Activated T-cell treated with anti-CD3 and anti-CD28 coated beads, Interleukin-2, amount 50 U/mL, for 4 hours (primary cell): ENCODE measurements at places on chromosomes 16 and 17.
A peak's percentile ranks its signal among the peaks of the same experiment; 100 is the strongest.

- DNase-seq, result no peak
Measured at GRCh38 chr16:2776500-2777139, 460 bp downstream of the ELOB start.

DNA sequence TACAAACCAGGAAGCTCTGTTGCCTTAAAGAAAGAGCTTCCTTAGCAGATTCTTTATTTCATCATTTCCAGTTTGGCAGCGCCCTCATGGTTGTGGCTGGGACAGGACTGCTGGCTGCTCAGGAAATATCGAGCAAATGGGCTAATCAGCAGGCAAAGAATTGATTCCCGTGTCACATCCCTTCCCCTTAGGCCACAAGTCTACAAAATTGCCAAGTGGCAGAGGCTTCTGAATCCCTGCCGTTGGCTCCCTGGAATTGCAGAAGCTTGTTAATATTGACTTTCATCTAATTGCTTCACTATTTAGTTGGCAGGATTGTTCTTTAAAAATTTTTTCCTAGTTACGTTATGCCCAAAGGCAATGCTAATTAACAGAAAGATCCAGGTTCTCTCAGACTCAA is 456.3 kb upstream of the ERCC4 start:
- no peak for DNase-seq

GRCh38 chr16:89290887-89291286 is 73.4 kb downstream of the ZNF778 start:
- DNase-seq, result no peak

GRCh38 chr17:51598824-51599223 is 338.5 kb downstream of the UTP18 start:
- DNase-seq, result no peak

DNA sequence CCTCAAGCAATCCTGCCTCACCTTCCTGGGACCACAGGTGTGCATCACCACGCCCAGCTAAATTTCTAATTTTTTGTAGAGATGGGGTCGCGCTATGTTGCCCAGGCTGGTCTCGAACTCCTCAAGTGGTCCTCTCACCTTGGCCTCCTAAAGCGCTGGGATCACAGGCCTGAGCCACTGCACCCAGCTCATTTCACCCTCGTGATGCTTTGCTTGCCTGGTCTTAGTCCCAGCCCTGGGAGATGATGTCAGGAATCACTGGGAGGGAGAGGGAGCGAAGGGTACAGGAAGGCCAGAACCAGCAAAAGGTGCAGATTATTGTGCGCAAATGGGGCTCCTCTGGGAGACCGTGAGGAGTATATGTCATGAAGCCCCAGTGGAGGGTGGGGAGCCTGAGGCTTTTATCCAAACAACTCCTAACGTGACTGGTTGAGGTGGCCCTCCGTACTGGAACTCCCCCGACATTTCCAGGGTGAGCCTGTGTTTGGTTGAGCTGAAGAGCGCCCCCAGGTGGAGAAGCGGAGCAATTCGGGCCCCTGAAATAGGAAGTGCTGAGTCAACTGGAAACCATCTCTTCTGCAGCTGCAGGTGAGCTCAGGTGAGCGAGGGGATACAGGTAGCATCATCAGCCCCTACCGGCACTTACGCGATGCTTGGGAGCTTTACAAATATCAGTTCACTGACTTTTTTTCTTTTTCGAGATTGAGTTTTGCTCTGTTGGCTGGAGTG is 41.2 kb upstream of the HAPSTR1 start:
- DNase-seq, result no peak

GRCh38 chr17:78112518-78113471 is 15.8 kb downstream of the TMC6 start:
- DNase-seq, result peak; percentile 81

- no peak for DNase-seq
Measured at GRCh38 chr16:11273721-11274324, 394 bp upstream of the PRM3 start.

- DNase-seq, result no peak
Measured at GRCh38 chr17:50598487-50598886, 36.2 kb upstream of the ABCC3 start.

DNA sequence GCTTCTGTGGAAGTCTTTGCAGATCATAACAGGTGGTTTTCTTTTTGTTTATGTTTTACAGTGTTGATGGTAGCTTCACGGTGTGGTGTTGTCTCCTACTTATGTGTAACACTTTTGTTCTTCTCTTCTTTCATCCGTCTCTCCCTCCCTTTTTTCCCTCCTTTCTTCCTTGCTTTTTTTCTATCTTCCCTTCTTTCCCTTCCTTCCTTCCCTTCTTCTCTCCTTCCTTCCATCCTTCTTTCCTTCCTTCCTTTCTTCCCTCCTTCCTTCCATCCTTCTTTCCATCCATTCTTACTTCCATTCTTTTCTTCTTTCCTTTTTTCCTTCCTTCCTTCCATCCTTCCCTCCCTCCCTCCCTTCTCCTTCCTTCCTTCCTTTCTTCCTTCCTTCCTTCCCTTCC is 31.4 kb downstream of the IRX5 start:
- DNase-seq, result no peak

- DNase-seq, result no peak
Measured at GRCh38 chr17:33657181-33657580, 364.1 kb upstream of the ASIC2 start.

DNA sequence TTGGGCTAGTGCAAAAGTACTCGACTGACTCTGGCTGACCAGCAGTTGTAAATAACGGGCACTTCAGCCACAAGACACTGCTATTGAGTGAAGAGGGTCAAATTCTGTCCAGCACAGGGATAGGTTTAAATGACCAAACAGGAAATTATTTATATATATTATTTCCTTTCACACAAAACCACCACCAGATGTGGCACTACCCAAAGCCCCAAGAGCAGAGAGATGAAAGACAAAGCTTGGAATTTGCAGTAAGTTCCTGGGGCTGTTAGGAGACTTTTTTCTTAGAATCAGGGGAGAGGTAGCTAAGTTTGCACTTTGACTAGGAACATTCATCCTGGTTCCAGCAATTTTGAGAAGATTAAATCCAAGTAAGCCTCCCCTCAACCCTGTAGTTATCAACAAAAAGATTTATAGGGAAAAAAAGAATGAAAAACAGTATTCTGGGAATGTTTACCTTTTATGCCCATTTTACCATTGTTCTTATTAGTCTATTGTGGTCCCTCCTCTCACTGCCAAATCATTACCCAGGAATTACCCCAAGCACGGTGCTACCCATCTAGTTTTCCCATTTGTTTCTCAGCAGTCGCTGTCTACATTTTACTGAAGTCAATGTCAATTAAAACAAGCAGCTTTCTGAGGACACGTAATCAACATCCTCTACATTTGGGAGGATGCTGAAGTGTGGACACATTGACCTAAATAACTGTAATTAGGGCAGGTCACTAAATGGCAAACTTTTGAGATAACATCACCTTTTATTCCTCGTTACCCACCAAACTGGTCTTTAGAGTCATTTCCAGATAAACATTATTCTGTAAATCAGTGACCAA is 43.5 kb downstream of the GRB7 start:
- no peak for DNase-seq

GRCh38 chr16:85828166-85828565 is 28.7 kb downstream of the COX4I1 start:
- no peak for DNase-seq

- DNase-seq, result no peak
Measured at GRCh38 chr17:17155568-17155967, 50.6 kb downstream of the PLD6 start.

DNA sequence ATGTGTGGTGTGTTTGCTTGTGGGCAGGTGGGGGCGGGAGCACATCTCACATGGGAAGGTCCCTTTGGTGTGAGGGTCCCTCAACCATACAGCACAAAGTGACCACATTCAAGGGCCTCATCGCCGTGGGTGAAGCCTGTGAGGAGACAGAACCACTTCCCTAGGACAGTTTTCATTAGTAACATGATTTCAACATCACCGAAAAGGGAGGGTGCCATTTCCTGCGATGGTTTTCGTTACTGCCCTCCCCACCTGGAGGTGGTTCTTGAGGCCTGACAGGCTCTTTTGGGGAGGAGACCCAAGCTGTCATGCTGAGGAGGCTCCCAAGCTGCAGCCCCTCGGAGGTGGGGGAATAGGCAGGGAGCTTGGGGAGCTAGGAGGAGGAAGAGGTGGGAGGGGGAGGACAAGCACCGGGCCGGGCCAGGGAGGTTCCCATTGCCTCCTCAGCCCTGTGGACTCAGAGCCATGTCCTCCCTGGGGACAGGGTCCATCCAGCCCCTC is 9.5 kb downstream of the CD300LB start:
- DNase-seq, result no peak

- no peak for DNase-seq
Measured at GRCh38 chr17:74386386-74386785, 19.1 kb downstream of the GPR142 start.

DNA sequence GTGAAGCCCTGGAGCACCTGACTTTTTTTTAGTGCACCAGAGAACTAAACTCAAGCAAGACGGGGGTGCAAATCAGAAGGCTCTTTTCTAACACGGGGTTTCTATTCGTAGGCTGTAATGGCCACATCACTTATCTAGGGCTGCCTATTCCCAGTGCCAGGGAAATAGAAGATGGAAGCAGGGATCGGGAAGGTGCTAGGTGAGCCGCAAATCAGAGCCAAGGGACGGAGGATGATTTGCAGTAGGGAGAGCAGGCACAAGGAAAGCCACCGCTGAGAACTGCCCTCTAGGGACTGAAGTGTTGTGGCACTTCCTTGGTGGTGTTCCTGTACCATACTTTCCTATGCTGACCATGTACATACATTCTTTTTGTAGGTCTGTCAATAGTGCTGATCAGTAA is 7.8 kb upstream of the SLC46A1 start:
- no peak for DNase-seq
